ENCODE measurements at places on chromosomes 13 and 19.

DNA sequence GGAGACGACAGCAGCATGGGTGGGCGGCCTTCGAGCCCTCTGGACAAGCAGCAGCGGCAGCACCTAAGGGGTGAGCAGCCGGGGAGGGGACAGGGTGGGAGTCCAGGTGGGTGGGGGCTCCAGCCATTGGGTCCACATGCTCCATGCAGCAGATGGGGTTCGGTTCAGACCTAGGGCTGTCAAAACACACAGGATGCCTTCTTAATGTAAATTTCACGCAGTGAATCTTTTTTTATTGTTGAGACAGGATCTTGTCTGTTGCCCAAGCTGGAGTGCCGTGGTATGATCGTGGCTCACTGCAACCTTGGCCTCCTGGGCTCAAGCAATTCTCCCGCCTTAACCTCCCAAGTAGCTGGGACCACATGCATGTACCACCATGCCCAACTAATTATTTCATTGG lies 15.9 kb downstream of the PGLS start:
- DNase-seq = no peak

GRCh38 chr13:40671956-40672764 lies 5.7 kb upstream of the FOXO1 start:
- DNase-seq = no peak

DNA sequence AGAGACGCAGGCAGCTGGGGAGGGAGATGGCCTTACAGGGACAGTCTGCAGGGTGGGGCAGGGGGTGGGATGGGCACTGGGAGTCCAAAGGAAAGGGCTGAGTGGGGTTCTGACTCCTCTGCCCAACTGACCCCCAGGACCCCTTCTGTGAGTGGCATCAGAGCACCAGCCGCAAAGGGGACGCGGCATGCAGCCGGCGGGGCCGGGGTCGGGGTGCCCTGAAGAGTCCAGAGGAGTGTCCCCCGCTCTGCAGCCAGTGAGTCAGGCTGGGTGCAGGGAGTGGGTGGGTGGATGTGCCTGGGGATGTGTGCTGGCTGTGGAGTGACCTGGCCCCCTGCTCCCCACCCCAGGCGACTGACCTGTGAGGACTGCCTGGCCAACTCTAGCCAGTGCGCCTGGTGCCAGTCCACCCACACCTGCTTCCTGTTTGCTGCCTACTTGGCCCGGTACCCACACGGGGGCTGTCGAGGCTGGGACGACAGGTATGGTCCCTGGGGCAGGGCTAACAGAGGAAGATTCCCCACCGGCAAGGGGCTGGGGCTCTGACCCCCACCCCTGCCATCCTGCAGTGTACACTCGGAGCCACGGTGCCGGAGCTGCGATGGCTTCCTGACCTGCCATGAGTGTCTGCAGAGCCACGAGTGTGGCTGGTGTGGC lies 25.8 kb downstream of the MEGF8 start:
- DNase-seq = no peak

- DNase-seq = no peak
Measured at GRCh38 chr19:19628501-19629134, 598 bp upstream of the LPAR2 start.

DNA sequence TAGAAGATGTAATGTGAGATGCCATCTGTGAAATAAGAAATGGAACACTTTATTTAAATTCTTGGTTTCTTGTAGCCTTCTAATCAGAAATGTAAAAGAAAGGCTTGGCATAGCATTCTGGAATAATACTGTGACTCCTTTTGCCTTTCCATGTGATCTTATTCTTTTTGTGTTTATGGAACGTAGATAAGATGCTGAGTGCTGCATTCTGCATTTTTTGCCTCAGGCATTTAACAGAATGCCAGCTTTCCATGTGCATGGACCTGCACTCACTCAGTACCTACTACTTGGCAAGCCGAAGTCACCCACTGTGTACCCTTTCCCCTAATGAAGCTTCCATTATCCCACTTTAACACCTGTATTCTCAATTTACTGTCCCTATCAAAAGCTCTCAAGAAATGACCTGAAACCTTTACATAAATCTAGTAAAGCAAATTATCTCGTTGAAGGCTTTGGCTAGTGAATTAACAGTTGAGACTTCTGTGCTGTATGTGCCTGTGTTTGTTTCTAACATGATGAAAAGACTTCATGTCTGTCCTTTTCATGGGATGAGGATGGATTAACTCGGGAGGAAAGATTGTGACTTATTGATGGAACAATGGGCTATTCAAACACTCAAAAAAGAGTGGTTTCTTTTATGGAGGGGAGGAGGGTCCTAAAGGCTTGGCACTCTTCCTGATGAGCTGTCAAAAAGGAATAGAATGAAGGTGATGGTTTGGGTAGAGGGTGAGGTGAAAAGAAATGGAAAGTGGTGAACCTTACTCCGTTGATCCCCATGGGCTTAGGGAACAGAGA lies 44.7 kb upstream of the FRY start:
- no peak for DNase-seq

GRCh38 chr13:99135591-99135990 lies 65.1 kb upstream of the UBAC2 start:
- DNase-seq = no peak

- no peak for DNase-seq
Measured at GRCh38 chr19:2798733-2799132, 13.4 kb downstream of the THOP1 start.

DNA sequence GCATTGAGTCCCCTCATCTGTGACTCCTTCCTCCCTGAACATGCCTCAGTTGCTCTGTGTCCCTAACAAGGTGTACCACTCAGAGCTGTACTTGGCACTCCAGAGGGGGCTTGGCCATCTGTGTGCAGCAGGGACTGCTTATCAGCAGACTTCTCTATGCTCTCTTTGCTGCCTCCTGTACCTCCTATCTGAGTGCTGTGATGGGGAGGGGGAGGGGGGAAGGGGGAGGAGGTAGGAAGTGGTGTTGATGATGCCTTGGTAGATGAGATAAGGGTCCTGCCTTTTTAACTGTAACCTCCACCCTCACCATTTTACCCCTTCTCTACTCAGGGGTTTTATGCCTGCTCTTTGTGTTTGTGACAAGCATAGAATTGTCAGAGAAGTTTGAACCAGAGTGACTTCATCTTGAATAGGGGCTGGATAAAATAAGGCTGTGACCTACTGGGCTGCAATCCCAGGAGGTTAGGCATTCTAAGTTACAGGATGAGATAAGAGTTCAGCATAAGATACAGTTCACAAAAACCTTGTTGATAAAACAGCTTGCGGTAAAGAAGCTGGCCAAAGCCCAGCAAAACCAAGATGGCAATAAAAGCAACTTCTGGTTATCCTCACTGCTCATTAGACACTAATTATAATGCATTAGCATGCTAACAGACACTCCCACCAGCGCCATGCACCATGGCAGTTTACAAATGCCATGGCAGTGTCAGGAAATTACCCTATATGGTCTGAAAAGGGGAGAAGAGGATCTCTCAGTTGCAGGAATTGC lies 13.2 kb downstream of the PCDH8 start:
- DNase-seq = no peak

- DNase-seq = no peak
Measured at GRCh38 chr19:30335306-30335886, 36.8 kb upstream of the ZNF536 start.

DNA sequence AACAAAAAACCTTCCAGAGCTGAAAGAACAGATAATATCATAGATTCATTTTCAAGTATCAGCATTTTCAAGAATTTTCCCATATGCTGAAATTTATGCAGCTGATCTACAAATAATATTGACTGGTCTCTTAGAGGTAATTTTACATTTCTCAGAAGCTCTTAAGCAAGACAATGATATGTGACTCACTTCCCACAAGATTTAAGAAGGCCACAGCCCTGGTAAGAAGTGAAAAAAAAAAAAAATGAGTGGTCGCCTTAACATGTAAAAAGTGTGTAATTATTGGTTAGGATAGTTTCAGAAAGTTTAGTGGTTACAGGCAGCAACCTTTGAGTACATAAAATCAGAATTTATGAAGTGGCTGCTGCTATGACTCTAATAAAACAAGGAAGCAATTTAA lies 54.5 kb downstream of the NUFIP1 start:
- no peak for DNase-seq

DNA sequence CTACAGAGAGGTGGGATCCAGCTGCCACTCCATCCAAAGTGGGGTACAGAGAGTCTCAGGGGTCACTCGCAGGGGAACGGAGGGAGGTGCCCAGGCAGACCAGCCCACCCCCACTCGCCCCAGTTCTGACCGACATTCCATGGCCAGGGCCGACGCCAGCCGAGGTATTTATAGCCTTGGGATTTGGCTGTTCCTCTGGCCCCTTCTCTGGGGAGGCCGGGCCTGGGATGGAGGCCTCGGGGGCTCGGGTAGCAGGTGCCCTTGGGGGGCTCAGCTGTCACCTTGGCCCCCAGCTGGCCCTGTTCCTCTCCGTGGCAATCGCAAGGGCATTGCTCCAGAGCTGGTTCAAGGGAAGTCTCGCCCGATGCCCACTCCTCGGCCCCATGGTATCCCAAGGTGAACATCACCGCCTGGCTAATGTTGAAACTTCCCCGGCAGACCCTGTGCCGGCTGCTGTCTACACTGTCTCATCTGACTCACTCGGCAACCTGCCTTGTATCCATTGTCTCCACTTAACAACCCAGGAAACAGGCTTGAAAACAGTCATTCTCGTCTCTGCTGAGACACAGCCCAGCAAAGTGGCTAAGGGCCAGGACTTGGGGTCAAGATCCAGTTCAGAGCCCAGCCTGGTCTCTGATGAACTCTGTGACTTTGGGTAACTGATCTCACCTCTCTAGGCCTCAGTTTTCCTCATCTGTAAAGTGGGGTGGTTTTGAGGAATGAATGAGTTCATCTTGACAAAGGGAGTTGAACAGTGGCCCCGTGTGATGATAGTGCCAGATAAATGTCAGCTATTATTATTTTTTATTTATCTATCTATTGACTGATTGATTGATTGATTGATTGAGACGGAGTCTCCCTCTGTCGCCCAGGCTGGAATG lies 9.7 kb downstream of the PRKACA start:
- DNase-seq = no peak

GRCh38 chr13:25378528-25378927 lies 6.8 kb downstream of the ATP8A2 start:
- no peak for DNase-seq

GRCh38 chr13:97307118-97307881 lies 85.2 kb downstream of the MBNL2 start:
- no peak for DNase-seq

DNA sequence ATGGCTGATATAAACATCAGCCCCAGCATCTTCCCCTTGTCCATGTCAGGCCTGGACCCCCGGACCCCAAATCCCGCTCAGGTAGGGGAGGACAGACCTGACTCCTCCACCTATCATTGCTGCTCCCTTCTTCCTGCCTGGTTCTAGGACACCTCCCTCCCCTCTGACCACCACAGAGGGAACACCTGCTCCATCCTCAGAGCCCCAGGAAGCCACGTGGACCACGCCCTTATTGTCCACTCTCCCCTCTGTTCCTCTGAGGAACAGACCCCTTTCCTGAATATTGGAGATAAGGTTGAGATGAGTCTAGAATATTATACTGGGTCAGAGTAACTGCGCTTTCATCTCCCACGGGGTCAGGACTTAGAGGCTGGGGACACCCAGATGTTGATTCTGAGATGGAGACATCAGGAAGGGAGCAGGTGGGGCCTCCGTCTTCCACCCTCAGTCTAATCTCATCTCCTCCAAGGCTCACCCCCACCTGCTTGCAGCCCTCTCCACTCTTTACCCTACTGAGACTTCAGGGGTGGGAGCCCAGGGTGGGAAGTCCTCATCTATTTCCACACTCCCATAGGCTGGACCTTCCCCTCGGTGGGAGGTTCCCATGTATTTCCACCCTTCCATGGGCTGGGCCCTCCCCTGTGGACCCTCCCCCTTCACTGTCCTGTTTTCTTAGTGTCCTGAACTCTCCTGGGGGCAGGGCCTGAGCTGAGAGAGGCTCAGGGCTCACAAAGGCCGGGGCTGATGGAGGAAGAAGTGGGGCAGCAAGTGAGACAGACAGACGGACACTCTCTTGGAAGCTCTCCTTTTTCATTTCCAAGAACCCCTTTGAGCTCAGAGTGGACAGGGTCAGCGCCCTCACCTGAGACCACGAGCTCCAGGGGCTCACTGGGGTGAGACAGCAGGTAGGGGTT lies 2.7 kb downstream of the LILRA4 start:
- no peak for DNase-seq

DNA sequence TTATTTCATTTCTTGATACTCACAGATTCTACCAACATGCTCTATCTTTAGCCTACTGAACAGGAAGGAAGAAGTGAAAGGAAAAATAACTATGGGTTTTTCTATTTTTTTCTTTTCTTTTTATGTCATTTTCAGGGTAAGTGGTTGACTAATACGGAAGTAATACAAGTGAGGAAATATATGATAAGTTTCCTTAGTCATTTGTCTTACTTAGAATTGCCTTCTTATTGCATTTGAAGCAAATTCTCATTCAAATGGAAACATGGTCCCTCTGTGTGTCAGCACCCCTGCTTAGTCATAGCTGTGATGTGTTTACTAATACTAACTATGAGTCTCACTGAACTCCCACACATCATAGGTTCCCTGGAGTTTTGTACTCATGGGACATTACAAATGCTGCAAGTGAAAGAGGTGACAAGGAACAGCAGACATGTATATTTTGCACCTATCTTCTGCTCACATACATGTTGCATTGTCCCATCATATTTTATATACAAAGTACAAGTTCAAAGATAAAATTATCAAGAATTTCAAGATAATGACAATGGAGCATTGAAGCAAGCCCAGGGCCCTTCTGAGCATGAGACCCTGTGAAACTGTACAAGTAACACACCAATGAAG lies 60.1 kb downstream of the DCT start:
- no peak for DNase-seq

GRCh38 chr19:56080669-56081401 lies 40.3 kb downstream of the ZNF787 start:
- no peak for DNase-seq

- DNase-seq = no peak
Measured at GRCh38 chr13:28967029-28967915, 147.1 kb downstream of the MTUS2 start.

GRCh38 chr19:43675269-43675879 lies 5.4 kb upstream of the PLAUR start:
- no peak for DNase-seq

- no peak for DNase-seq
Measured at GRCh38 chr19:32465176-32465575, 59.6 kb downstream of the DPY19L3 start.

DNA sequence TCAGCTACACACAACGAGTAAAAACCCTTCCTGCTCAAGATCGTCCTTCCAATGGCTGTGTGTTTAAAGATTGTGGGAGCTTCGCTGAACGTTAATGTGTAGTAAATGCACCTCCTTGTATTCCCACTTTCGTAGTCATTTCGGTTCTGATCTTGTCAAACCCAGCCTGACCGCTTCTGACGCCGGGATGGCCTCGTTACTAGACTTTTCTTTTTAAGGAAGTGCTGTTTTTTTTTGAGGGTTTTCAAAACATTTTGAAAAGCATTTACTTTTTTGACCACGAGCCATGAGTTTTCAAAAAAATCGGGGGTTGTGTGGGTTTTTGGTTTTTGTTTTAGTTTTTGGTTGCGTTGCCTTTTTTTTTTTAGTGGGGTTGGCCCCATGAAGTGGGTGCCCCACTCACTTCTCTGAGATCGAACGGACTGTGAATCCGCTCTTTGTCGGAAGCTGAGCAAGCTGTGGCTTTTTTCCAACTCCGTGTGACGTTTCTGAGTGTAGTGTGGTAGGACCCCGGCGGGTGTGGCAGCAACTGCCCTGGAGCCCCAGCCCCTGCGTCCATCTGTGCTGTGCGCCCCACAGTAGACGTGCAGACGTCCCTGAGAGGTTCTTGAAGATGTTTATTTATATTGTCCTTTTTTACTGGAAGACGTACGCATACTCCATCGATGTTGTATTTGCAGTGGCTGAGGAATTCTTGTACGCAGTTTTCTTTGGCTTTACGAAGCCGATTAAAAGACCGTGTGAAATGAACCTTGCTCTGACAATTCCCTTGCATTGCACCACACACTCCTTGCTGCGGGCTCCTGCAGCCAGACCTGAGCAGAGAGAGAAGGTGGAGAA lies 2.7 kb upstream of the FAM174C start:
- no peak for DNase-seq

All from NCI-H187 treated with DMSO at 0.1 percent for 48 hours (cell line).